Stimulated activated CD8-positive, alpha-beta memory T cell treated with anti-CD3 and anti-CD28 coated beads, Interleukin-4, amount 100 ng/mL, for 1 hour (primary cell): ENCODE measurements at places on chromosomes 3 and 15.

GRCh38 chr15:98767692-98768091 is 119.4 kb downstream of the IGF1R start:
- DNase-seq = no peak

DNA sequence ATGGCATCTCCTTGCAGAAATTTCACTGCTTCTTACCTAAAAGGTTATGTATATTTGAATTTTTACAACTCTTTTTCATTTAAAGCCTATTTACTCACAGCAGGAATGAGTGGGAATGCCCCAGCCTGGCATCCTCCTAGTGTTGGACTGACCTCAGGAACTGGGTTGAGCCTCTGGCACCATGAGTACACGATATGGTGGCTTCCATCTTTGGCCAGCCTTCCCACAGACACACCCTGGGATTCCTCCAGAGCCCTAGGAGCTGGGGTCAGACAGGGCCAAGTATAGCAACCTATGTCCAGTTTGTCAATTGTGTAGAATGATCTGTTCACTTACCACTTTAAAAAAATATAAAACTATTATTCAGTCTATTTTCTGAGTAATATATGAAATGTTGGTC is 57.2 kb upstream of the HEG1 start:
- DNase-seq = no peak

DNA sequence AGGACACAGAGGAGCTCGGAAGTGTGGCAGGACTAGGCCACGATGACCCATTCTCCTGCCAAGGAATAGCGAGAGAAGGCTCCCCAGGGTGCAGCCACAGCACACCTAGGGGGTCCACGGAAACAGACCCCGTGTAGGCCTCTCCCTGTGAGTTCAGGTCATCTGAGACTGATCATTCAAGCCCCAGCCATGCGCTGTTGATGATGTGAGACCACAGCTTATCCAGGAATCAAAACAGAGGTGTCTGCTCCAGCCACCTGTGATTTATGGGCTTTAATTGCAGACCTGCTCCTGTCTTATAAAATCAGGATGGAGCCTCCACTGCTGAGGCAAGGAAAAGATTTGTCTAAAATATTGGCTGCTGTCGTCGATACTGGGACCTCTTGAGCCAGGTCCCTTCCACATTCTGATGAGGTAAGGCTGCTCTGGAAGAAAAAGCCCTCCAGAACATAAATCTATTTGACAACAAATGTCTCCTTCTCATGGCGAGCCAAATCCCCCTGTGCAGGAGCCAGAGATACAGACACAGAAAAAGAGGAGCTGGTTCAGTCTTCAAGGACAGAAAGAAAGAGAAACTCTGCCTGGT is 186.7 kb downstream of the TJP1 start:
- no peak for DNase-seq

DNA sequence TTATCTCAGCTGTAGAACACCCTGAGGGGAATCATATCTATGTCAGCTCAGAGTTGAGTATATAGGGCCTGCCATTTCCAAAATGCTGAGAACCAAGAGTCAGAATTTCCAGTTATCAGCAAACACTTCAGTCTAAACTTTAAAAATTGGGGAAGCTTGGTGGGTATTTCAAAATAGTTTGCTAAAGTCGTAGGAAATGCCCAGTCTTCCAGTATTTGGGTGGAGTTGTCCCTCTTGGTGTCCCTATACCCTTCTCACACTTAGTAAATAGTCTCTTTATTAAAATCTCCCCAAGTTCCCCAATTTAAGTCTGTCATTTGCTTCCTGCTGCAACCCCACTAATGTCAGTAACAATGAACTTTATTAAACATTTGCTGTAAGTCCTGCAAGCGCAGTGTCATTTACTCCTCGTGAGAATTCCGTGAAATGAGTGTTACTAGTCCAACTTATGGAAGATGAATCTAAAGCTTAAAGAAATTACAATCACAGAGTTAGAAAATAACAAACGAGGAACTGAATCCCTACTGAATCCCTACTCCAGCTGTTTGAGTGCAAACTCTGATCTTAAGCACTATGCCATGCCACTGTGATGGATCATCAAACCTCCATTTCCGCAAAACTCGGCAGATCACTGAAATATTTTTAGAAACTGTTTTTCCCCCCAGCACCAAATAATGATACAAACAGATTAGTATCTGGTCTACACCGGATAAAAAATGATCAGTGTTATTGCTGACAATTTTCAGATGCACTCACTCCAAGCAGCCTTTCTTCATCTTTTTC is 341.7 kb upstream of the PROK2 start:
- DNase-seq = no peak

DNA sequence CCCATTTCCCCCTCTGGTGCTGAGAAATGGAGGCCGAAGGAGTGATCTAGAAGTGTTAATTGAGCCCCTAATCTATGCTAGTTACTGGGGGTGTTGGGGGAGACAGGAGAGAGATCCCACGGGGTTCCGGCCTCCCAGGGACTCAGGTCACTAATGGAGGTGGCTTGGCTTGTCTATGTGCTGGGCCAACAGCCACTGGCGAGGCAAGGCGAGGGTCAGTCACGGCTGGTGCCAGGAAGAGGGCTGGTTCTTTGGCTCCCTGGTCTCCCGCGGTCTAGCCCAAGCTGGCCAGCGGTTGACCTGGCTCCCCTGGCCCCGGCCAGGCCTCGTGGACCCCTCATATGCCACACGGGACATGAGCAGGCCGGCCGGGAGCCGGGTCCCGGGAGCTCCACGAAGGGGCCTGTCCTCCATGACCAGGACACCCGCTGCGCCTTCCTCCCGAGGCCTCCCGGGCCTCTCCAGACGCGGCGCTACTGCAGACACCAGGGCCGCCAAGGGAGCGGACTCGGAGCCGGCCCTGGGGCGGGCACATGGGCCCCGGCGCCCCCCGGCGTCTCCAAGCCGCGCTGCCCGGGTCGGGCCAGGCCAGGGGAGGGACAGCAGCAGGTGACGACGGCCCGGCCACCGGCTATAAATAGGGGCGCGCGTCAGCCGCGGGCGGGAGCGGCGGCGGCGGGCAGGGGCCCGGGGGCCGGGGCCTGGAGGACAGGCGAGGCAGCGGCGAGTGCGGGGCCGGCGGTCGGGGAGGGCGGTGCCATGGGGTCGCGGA is at the start of gene ALPK3:
ALPK3 (plus strand) TSS at position 663 of the 772 bp plus-strand sequence; CDS start at position 760, 97 bp downstream.
- DNase-seq = no peak

GRCh38 chr3:43620831-43621655 is 768 bp downstream of the ANO10 start:
- no peak for DNase-seq

DNA sequence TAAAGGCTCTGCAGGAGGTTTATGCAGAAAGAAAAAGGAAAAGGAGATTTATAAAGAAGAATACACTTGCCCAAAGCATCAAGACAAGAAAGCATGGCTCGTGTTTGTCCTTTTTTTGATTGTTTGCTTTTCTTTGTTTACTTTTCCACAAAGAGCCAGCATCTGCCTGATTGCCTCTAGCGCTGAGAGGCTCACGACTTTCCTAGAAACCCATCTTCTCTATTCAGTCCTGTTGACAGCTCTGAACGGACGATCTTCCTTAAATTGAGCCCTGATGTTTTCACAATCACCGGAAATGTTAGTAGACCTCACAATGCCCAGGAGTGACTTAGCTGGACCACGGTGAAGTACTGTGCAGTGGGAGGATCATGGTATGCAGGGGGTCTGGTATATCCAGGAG is 12.4 kb downstream of the GP5 start:
- DNase-seq = no peak

- DNase-seq = no peak
Measured at GRCh38 chr3:168044049-168044448, 51.7 kb downstream of the GOLIM4 start.

- DNase-seq = no peak
Measured at GRCh38 chr15:46961795-46962194, 755.5 kb upstream of the SEMA6D start.

- DNase-seq = no peak
Measured at GRCh38 chr15:77173487-77173886, 102.6 kb upstream of the TSPAN3 start.

DNA sequence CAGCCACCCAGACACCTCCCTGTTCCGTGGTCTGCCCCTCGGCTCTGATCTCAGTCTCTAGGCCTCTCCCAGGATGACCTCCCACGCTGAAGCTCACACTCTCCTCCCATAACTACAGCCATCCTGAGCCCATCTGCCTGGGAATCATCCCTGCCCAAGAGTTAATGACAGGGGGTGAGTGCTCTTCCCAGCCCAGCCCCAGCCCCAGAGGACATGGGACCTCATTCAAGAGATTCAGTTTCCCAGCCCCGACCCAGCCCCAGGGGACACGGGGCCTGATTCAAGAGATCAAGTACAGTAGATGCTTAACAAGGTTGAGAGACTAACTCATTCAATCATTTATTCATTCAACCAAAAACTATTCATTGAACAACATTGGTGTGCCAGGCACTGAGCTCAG is 272.0 kb downstream of the XXYLT1 start:
- DNase-seq = no peak

- no peak for DNase-seq
Measured at GRCh38 chr15:60546744-60547143, 67.8 kb upstream of the ICE2 start.

DNA sequence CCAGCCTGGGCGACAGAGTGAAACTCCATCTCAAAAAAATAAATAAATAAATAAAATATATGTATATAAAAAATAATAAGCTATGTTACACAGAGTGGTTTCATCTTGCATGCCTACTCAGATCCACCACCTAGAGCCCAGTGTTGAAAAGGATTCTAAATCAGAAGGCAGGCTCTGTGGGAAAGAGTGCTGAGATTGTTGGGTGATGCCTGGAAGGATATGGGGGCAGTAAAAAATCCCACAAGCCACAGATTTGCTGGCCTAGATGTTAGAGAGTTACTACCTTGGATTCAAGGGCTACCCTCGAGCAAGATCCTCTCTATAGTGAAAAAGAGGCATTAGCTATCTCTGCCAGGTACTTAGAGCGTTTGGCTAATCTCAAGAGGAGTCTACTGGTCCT is 144.3 kb downstream of the STAC start:
- DNase-seq = no peak

DNA sequence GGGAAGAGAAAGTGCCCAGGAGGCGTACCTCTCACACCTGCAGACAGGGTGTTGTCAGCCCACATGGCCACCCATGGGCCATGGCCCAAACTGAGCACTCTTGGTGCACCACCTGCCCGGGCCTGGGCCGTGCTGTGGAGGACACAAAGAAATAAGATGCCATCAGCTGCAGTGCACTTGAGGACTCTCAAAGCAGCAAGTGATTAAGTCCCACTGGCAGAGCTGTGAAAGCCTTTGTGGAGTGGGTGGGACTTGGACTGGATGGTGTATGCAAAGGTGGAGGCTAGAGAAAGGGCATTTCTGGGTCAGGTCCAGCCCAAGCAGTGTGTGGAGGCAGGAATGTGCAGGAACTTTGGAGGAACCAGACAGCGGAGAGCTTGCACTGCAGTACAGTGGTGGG is 122.3 kb downstream of the MEGF11 start:
- no peak for DNase-seq

GRCh38 chr3:126493739-126494138 is 18.0 kb upstream of the ZXDC start:
- DNase-seq = no peak

- no peak for DNase-seq
Measured at GRCh38 chr3:182148360-182148759, 436.6 kb downstream of the SOX2 start.

- DNase-seq = no peak
Measured at GRCh38 chr3:175411405-175411804, 552.3 kb downstream of the NAALADL2 start.

GRCh38 chr3:16550305-16550675 is 36.8 kb upstream of the RFTN1 start:
- no peak for DNase-seq

DNA sequence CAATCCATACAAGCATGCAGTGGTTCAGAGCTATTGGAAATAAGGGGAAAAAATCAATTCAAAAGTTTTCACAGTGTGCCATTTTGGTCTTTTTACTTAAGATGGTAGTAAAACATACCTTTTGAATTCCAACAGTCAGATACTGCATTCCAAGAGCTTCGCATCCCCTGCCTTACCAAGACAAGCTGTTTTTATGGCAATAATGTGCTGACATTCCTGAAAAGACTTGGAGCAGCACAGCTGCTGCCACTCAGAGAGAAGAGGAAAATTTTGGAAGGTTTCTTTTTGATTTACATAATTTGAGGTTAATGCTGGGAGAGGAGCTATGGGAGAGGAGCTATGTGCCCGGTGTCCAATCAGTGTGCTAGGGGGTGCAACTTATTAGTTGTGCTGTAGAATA is 148.3 kb downstream of the FEZF2 start:
- no peak for DNase-seq

DNA sequence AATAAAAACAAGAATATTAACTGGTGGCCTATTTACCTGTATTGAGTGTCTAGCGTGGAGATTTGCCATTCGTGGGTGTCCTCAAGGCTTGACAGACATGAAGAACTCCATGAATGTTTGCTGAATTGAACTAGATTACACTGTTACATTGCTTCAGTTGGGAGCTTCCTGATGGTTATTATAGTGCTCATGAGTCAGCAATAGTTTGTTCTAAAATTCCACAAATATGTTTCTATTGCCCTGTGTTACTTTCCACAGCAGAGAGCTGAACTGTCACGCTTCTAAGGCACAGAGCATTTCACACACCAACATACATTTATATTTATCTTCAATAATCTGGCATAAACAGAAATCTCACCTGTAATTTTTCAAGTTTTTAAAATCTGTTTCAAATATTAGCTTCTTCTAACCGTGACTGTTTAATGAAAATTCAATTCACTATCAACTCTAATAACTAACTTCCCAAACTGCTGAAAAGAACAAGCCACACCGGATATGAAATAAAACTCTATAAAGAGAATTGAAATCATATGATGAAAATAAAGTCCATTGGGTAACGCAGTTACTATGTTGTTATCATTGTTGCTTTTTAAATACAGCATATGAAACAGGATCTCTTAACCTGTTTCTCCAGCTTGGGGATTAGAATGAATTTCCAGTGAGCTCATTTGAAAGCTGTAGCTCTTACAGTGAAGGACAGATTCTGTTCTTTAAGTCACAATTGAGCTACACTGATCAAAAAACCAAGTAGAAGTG is 61.2 kb upstream of the MCF2L2 start:
- no peak for DNase-seq

GRCh38 chr15:85743392-85744055 is 51.2 kb downstream of the KLHL25 start:
- no peak for DNase-seq
